OCI-LY7 (cell line): ENCODE measurements at places on chromosomes 7 and 10.

- DNase-seq = no peak
Observed at GRCh38 chr7:13041368-13041988, 354.0 kb downstream of the ARL4A start.

- no peak for DNase-seq
Observed at GRCh38 chr7:32860090-32860489, 31.5 kb downstream of the KBTBD2 start.

DNA sequence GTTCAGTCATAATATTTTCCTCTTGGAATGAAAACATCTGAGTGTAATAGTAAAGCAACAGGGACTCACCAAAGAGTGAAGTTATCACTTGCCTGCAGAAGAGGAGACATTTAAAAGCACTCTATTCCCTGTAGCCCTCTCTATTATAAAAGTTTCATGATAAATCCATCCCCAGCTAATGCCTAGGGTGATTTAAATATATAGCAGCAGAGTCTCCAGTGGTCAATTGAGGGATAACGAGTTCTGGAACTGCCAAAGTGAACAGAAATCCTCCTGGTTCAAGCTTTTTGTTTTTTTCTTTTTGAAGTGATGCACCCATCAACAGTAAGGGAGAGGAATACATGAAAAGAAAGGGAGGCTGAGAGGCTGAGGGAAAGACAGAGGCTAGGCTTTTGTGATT is 87.3 kb downstream of the EVX1 start:
- DNase-seq = no peak

- no peak for DNase-seq
Observed at GRCh38 chr7:25305831-25306230, 77.5 kb upstream of the NPVF start.

DNA sequence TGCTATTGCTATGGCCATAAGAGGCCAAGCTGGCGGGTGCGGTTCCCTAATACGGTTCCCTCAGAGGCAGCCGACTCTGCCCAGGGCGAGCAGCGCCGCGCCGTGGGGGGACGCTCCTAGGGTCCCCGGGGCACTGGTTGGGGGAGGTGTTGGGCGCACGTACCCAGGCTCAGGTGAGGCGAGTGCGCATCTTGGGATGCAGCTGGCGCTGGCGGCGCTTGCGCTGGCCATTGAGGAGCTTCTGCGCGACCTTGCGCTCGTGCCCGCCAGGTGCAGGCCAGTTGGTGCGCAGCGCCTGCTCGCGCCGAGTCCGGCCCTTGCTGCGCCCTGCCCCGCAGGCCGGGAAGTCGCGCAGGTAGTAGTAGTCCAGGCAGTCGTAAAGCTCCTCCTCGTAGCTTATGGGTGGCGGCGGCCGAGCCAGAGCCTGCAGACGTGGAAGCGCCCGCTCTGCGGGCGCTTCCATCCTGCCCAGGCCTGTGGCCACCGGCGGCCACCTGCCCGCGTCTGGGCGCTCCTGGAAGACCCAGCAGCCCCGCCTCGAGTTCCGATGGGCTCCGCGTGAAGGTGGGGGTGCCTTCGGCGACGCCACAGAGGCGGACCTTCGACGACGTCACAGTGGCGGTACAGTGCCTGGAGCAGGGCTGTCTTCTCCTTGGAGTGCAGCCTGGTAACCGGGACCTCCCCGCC is at the start of gene NUPR2:
TSS of gene NUPR2 (minus strand) at position 566 of the 687 bp plus-strand sequence. CDS start at position 463, 103 bp downstream.
- DNase-seq = no peak

DNA sequence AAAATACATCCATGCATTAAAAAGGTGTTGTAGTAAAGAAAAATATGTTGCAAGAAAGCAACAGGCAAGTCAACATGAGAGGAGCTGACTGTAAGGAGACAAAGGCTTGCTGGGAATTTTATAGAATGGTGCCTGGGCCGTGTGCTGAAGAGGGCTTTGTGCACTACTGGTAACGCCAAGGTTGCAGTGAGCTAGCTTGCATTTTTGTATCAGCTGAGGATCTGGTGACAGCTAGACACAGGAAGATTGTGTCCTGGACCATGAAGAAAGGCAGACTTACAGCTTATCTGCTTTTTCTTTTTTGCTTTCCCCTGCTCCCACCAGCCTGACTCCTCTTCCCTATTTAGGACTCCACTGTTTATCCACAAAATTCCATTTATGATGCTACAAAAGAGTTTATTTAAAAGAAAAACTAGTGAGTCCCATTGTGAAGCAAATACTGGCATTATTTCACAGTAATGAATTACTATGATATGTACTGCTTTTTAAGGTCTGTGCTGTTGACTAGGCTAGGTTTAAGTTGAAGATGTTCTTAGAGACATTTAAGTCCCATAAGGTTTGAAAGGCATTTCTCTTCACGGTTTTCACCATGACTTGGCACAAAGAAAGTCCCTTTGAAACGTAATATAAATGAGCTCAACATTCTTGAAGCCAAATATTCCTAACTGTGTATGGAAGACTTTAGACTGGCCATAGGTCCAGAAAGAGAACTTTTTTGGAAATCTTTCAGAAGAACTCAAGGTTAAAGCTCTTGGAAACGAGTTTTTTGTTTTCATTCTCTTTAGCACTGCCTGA is 88.6 kb downstream of the SEC23IP start:
- DNase-seq = no peak

DNA sequence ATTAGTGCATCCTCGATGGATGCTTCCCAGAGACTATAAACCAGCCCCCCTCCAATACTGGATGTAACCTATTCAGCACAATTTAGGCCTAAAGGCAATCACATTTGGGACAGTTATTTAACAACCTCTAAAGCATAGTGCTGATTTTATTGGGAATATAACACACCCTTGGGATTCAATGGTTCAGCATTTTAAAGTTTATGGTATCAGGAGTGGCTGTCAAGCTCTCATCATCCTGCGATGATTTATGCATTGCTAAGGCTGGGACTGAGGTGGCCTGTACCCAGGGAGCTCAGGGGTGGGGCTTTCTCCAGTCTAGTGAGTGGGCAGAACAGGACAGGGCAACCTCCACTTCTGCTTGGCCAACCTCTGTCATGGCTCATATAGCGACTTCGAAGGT is 464.9 kb downstream of the INHBA start:
- DNase-seq = no peak

GRCh38 chr10:131427281-131427680 is 115.8 kb upstream of the TCERG1L start:
- DNase-seq = no peak

- DNase-seq = no peak
Observed at GRCh38 chr7:103113164-103113563, 35.7 kb downstream of the NAPEPLD start.

DNA sequence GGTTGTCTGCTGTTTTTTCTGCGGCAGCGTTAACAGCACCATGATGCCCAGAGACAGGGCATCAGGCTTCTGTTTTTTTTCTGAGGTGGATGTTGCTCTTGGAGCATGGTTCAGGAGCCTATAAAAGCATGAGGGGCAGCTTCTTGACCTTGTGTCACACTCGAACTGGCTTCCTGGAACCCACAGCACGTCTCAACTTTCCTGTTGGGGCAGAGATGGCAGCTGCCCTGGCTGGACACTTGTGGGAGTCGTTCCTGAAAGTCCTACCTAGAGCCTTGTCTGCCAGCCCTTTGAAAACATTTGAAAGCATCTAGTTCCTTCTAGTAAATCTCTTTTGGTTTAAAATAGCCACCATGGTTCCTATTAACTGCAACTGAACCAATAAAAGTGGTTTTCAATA is 28.9 kb upstream of the PRKAG2 start:
- DNase-seq = no peak

- DNase-seq = no peak
Observed at GRCh38 chr10:72152286-72152685, 63.5 kb upstream of the ANAPC16 start.
